ENCODE measurements at places on chromosomes 11 and 22.

DNA sequence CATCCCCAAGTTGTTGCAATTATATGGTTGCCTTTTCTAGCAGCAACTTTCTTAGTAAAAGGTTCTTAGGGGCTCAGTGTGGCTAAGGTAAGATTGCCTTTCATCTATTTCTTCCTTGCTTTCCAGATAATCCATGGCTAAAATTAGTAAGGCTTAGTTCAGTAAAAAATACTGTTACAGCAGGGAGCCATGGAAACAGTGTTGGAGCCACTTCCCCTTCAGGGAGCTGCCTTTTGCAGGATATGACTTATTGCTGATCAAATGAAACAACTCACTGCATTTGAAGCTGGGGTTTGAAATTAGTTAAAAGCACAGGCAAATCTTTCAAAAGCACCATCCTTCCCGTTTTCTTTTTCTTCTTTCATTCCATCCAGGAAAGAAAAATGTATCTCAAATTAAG lies 184.3 kb downstream of the C11orf87 start:
- DNase-seq: no peak

DNA sequence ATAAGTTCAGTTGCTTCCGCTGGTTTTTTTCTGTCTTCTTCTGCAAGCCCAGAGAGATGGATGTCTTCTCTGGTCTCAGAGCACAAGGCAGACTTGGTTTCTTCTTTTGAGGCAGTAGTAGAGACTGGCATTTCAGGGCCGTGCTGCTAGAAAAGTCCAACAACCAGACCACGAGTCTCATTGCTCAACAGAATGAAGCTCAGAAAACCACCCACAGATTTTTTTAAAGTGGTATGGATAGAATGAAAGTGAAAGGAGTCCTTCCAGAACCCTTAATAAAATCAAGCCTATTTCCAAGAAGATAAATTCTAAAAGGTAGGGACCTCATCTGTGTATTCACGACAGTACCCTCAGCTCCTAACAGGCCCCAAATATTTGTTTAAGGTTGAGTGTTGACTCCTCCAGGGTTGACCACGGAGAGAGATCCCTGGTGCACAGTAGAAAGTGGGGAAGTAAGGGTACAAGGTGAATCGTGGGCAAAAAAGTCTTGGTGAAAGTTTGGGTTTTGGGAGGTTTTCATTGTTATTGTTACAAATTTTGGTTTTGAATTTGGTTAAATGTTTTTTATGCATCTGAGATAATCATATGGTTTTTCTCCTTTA lies 43.6 kb upstream of the DDX6 start:
- no peak for DNase-seq

- no peak for DNase-seq
These were observed 457.2 kb upstream of the CADM1 start for GRCh38 chr11:115961159-115962003.

DNA sequence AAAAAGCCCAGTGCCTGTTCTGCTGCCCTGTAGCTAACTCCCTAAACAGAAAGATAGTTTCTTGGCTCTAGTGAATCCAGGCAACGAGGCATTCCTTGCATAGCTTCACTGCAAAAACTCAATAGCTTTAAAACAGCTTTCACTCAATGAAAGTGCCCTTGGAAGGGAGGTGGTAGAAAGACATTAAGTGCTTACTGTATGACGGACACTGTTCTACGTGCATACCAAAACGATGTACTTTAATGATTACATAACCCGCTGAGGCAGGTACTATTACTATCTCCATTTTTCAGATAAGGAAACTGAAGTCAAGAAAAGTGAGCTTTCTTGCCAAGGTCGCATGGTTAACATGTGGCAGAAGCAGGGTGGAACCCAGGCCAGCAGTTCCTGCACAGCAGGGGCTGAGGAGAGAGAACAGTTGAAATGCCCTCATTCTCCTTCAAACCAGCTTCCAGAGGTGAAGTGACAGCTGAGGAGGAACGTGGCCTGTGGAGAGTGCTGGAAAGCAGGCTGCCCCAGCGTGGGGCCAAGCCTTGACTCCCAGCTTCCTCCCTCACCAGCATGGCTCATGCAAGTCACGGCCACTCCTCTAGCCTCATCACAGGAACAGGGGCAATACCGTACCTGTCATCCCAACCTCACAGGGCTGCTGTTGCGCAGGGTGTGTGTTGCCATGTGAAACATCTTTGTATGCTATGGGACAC lies 227.5 kb upstream of the NARS2 start:
- DNase-seq: no peak
